ENCODE measurements at places on chromosomes 1 and 21.

DNA sequence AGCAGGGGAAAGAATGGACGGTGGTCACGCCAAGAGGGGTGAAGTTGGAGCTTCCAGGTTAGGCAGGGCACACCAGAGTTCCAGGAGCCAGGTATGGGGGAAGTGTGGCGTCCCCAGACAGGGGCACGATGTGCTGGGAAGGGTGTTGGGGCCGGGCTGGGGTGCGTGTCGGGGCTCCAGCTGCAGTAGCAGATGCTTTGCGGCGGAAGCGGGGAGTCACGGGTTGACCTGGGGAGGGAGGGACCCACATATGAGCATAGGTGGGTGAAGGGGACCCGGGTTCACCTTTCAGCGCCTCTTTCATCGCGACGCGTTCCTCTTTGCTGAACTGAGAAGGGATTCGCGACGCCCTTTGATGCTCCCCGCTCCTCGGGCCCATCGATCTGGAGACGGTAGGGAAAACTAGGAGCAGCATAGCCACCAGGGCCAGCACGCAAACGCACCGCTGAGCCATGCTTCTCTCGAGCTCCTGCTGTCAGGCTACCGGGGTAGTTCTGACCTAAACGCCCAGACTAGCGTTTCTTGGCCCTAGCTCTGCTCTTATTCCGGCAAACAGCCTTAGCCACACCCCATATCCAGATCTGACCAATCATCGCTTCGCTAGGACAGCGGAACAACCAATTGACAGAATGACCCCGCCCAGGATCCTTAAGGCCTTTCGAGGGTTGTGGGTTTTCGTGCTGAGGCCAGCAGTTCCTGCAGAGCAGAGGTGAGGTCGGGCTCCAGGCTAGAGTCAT, at the start of gene PM20D1:
TSS of gene PM20D1 (minus strand) at position 514 of the 737 bp plus-strand sequence. CDS start at position 454, 60 bp downstream.
- peak within 1 kb of the TSS; percentile 34 for H3K4me3 ChIP-seq
- no peak within 1 kb of the TSS for H3K27ac ChIP-seq
- no peaks in the 10 kb centered on the region for H3K36me3 ChIP-seq
- H3K27me3 ChIP-seq: no peaks in the 10 kb centered on the region
- H3K4me1 ChIP-seq: no peaks in the 10 kb centered on the region

DNA sequence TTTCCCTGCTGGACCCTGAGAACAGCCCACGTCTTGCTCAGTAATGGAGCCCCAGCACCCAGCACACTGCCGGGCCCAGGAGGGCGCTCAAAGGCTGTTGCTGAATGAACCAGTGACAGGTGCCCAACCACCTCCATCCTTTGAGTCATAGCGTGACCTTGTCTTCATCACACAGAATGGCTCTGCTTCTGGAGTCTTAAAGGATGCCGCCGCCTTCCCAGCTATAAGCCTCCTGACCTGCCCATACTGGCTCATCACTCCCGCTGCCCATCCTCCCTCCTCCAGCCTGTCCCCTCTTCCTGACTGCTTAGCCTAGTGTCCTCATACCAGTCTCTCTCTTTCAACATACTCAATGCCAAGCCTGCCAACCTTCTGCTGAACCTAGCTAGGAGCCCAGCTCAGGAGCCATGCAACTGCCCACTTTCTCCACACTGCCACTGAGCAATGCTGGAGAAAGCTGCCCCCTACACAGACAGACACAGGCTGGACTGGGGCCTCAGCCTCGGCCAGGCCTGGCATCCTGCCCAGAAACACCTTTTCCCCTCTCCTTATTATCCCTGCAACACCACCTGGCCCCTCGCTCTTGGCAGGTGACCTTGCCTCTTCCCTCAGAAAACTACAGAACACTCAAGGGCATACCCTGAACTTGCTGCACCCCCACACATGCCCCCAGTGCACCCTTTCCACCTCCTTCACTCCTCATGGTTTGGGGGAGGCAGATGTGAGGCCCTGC, 14.1 kb downstream of the TTC39A start:
- no peak for DNase-seq
- H3K4me1 ChIP-seq: peaks cover 18% of the 10 kb centered on the region
- H3K27ac ChIP-seq: no peak overlapping the region
- no peak overlapping the region for H3K4me3 ChIP-seq
- H3K27me3 ChIP-seq: no peaks in the 10 kb centered on the region

DNA sequence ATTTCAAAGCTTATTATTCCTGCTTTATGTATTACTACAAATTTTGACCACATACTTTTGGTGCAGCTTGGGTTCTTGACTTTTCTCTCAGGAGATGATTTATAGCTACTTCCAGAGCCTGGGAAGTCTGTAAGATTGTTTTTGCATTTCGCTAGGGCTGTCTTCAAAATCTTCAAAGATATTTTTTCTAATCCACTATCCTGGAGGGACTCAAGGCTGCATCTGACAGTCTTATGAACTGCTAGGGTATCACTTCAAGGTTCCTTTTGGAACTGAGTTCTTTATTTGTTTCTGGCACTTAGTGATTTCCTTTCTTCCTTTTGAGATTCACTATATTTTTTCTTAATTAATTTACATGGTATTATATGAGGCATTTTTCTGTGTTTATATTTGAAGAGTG, 90.0 kb upstream of the LYPLAL1 start:
- no peak overlapping the region for H3K4me3 ChIP-seq
- no peaks in the 10 kb centered on the region for H3K27me3 ChIP-seq
- DNase-seq: no peak
- H3K4me1 ChIP-seq: no peaks in the 10 kb centered on the region

- no peaks in the 10 kb centered on the region for H3K27me3 ChIP-seq
- DNase-seq: no peak
- H3K36me3 ChIP-seq: no peaks in the 10 kb centered on the region
- H3K4me3 ChIP-seq: no peak overlapping the region
- H3K4me1 ChIP-seq: no peaks in the 10 kb centered on the region
These were observed 18.6 kb upstream of the PRKAA2 start for GRCh38 chr1:56626546-56626945.

- H3K27me3 ChIP-seq: no peaks in the 10 kb centered on the region
- no peak overlapping the region for H3K4me3 ChIP-seq
- no peak overlapping the region for H3K27ac ChIP-seq
- H3K4me1 ChIP-seq: no peaks in the 10 kb centered on the region
- no peaks in the 10 kb centered on the region for H3K36me3 ChIP-seq
These were observed 191.9 kb downstream of the RERE start for GRCh38 chr1:8625491-8625890.

DNA sequence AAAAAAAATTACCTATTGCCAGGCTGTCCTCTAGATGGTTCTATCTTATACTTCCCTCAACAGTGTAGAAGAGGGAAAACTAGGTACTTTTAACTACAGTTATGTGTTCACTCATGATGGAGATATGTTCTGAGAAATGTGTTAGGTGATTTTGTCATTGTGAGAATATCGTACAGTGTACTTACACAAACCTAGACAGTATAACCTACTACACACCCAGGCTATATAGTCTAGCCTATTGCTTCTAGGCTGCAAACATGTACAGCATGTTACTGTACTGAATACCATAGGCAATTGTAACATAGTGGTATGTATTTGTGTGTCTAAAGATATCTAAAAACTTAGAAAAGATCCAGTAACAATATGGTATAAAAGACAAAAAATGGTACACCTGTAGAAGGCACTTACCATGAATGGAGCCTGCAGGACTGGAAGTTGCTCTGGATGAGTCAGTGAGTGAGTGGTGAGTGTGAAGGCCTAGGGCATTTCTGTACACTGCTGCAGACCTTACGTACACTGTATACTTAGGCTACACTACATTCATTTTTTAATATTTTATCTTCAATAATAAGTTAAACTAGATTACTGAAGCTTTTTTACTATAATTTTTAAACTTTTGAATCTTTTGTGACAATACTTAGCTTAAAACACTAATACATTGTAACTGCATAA, 13.2 kb downstream of the MGST3 start:
- DNase-seq: no peak
- H3K36me3 ChIP-seq: no peaks in the 10 kb centered on the region
- peaks cover 7% of the 10 kb centered on the region for H3K4me1 ChIP-seq
- H3K27ac ChIP-seq: no peak overlapping the region

DNA sequence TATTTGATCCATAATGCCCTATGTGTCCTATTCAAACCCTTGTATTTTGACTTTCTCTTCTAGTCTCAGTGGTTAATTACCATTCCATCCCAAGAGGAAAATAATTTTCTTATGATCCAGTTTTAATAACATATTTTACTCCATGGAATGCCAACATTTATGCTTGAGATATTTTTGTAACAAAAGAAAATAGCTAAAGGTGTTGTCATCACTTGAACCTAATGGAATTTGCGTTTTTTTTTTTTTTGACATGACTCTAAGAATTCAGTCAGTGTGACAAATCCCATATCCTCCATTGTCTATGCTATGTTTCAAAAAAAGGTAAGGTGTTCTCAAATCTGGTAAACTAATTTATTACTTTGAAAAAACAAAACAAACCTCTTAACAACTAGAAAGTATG, 324.1 kb upstream of the ADAMTS5 start:
- no peak overlapping the region for H3K4me3 ChIP-seq
- H3K4me1 ChIP-seq: no peaks in the 10 kb centered on the region
- no peaks in the 10 kb centered on the region for H3K36me3 ChIP-seq

GRCh38 chr1:208247696-208248095, 3.5 kb upstream of the PLXNA2 start:
- H3K4me1 ChIP-seq: no peaks in the 10 kb centered on the region
- H3K4me3 ChIP-seq: no peak overlapping the region
- H3K27me3 ChIP-seq: no peaks in the 10 kb centered on the region
- no peak for DNase-seq

DNA sequence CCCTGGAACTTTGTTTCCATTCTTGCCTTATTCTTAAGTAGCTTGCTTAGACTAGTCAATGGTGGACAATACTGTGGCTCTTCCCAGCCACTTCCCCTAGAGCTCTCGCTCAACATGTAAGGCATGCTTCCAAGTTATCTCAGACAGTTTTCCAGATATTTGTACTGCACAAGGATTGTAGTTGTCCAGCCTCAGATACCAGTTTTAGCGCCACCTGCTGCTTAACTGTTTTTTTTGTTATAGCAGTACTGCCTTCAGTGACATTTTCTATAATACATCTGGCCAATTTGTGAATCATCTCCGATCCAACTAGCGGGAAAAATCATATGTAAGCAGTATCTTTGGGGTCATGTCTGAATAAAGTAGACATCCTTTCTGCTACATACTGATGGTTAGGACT, 346.7 kb upstream of the ADGRL4 start:
- DNase-seq: no peak
- H3K4me3 ChIP-seq: no peak overlapping the region
- H3K27me3 ChIP-seq: no peaks in the 10 kb centered on the region

DNA sequence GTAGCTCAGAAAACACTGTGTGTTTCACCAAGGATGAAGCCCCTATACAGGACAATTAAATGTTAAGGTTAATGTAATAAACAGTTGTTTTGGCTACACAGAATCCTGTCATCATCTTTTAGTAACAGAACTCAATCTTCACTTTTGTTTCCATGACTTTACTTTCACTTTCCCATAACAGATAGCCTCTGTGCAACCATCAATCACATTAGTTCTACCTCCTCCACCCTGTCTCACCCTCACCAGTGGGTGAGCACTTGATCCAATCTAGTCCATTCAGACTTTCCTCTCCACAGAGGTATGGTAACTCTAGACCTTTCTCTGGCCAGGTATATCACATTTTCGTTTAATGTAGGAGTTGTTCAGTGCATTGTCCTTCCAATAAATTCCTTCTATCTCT, 1018.5 kb downstream of the ADGRL2 start:
- no peaks in the 10 kb centered on the region for H3K4me1 ChIP-seq
- H3K27me3 ChIP-seq: no peaks in the 10 kb centered on the region
- no peak overlapping the region for H3K27ac ChIP-seq

DNA sequence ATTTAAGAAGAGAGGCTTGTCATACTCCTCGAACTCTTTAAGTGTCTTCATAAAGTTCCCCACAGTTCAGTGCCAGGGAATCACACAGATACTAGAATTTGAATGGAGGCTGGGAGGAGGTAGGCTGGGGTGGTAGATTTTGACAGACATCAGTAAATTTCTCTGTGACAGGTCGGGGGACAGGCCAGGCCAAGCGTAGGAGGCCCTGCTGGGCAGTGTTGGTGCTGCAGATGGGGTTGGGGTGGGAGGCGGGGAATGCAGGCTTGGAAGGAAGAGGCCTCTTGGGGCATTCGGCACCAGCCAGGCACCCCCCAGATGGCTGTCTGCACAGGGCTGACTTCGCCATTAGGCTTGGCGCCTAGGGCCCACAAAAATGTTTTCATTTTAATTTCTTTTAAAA, 84.0 kb downstream of the MAN1C1 start:
- H3K4me3 ChIP-seq: no peak overlapping the region
- no peaks in the 10 kb centered on the region for H3K4me1 ChIP-seq
- no peak for DNase-seq
- H3K36me3 ChIP-seq: no peaks in the 10 kb centered on the region
- no peaks in the 10 kb centered on the region for H3K27me3 ChIP-seq

GRCh38 chr1:203450479-203451149, 25.0 kb upstream of the PRELP start:
- no peaks in the 10 kb centered on the region for H3K27me3 ChIP-seq
- H3K4me3 ChIP-seq: no peak overlapping the region
- no peaks in the 10 kb centered on the region for H3K36me3 ChIP-seq
- no peak overlapping the region for H3K27ac ChIP-seq
- DNase-seq: no peak
- no peaks in the 10 kb centered on the region for H3K4me1 ChIP-seq

GRCh38 chr1:47616906-47617305, 179.1 kb downstream of the FOXD2 start:
- no peak overlapping the region for H3K27ac ChIP-seq
- DNase-seq: peak; percentile 9
- H3K27me3 ChIP-seq: no peaks in the 10 kb centered on the region
- no peaks in the 10 kb centered on the region for H3K4me1 ChIP-seq
- no peak overlapping the region for H3K4me3 ChIP-seq

- no peak overlapping the region for H3K27ac ChIP-seq
- no peaks in the 10 kb centered on the region for H3K27me3 ChIP-seq
- H3K36me3 ChIP-seq: no peaks in the 10 kb centered on the region
- no peaks in the 10 kb centered on the region for H3K4me1 ChIP-seq
- DNase-seq: no peak
- H3K4me3 ChIP-seq: no peak overlapping the region
These were observed 77.0 kb downstream of the FAM78B start for GRCh38 chr1:166089804-166090203.

- no peak overlapping the region for H3K27ac ChIP-seq
- no peaks in the 10 kb centered on the region for H3K36me3 ChIP-seq
- no peak for DNase-seq
- no peaks in the 10 kb centered on the region for H3K27me3 ChIP-seq
- no peaks in the 10 kb centered on the region for H3K4me1 ChIP-seq
These were observed 69.6 kb downstream of the HSPA13 start for GRCh38 chr21:14313300-14313699.

GRCh38 chr1:23118957-23119792, 49.5 kb downstream of the LUZP1 start:
- H3K27me3 ChIP-seq: no peaks in the 10 kb centered on the region
- H3K27ac ChIP-seq: peak overlapping the region; percentile 39
- no peak for DNase-seq
- H3K36me3 ChIP-seq: no peaks in the 10 kb centered on the region
- no peak overlapping the region for H3K4me3 ChIP-seq

DNA sequence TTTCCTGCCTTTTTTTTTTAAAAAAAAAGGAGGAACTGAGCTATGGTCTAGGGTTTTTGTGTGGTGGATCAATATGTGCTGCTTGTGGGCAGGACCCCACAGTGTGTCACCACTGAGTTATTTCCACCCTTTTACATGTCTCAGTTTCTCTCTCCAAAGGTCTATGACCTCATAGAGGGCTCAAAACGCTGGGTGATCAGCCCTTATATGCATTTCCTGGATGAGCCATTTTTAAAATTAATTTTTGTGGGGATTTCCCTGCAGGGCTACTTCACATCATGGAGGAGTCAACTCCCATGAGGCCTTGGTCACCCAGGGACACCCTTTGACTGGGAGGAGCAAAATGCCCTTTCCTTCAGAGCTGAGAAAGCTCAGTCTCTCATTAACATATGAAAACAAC, 20.7 kb upstream of the HAO2 start:
- H3K36me3 ChIP-seq: no peaks in the 10 kb centered on the region
- H3K4me3 ChIP-seq: no peak overlapping the region
- no peaks in the 10 kb centered on the region for H3K4me1 ChIP-seq
- no peak for DNase-seq
- no peaks in the 10 kb centered on the region for H3K27me3 ChIP-seq

Data from colonic mucosa (tissue), 4 donors.